ENCODE measurements at places on chromosomes 2 and 18.

DNA sequence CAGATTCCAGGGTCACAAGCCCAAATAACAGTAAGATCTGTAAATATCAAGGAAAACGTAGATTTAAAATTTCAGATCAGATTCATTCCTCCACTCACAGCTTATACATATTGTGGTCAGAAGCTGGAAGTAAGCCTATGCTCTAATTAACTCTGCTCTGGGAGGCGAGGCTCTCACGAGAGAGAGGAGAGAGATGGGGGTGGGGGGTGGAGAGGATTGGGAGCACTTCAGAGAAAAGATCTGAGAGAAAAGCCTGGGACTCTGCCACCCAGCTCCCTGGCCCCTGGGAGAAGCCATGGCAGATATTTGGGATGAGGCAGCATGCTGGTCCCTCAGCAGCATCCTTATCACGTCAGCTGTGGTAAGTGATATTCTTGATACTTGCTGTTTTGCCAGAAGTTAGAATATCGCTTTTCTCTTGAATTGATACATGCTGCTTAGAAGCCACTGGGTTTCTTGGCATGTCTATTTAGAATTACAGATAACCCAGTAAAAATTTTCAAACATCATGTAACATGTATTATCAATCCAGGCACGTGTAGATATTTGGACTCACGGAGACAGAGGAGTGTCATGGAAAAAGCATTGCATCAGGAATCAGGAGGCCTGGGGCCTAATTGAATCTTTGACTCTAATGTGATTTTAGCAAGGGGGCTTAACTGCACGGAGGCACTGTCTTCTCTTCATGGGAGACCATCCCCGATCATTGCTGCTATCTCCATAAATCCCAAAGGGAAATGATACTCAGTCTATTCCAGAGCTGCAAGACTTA is 265.4 kb downstream of the HRH4 start:
- DNase-seq: no peak

GRCh38 chr18:79438898-79439627 is 43.3 kb downstream of the NFATC1 start:
- DNase-seq: peak; percentile 70

GRCh38 chr2:164655750-164656149 is 34.5 kb upstream of the GRB14 start:
- no peak for DNase-seq

DNA sequence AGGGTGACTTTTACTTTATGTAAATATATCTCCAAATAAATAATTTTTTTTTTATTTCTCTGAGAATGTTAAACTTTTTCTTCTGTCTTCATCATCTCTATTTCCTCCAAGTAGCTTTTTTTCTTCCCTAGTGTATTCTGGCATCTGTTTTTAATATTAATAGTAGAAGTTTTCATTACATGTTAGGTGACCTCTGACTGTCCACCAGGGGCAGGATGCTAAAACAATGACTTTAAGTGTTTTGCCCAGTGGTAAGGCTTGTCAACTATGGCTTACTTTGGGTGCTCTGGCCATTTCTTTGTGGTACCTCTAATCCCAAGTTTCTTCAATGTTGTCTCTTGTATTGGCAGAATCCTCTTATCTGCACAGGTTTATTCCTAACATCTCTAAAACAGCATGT is 127.1 kb downstream of the SRBD1 start:
- DNase-seq: no peak
